RWPE1 (cell line): ENCODE measurements at places on chromosomes 12 and 14.

DNA sequence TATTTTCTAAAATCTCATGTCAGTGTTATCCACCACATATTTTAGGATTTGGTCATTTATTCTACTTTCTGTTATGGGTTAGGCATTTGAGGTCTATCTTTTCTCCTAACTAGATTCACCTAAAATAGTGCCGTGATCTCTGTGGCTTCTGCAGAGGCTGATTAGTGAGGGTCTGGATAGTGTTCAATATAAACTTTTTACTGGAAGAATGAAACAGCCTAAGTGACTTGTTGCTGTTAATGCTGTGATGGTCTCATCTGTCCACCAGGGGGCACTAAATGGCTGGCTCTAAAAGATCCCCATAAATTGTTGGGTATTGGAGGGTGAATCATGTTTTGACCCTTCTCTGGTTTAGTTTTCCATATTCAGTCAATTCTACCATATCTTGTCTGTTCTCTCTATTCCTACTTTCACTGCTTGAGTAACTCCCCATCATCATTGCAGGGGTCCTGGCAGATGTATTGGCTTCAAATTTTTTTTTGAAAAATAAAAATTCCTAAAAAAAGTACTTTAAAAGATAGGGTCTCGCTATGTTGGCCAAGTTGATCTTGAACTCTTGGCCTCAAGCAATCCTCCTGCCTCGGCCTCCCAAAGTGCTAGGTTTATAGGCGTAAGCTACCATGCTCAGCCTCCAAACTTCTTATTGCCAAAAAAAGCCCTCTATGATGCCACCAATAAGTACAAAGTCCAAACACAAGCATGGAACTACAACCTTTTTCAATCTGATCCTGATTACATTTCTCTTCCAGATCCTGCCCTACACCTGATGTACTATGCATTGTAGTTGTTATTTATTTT, 6.9 kb downstream of the PABPN1 start:
- DNase-seq = peak; percentile 76

- no peak for DNase-seq
These were observed 78.6 kb downstream of the DAAM1 start for GRCh38 chr14:59267046-59267445.

- no peak for DNase-seq
These were observed 94.7 kb downstream of the SLC41A2 start for GRCh38 chr12:104863296-104863948.

- no peak for DNase-seq
These were observed 695.5 kb upstream of the LRFN5 start for GRCh38 chr14:40911141-40911540.

DNA sequence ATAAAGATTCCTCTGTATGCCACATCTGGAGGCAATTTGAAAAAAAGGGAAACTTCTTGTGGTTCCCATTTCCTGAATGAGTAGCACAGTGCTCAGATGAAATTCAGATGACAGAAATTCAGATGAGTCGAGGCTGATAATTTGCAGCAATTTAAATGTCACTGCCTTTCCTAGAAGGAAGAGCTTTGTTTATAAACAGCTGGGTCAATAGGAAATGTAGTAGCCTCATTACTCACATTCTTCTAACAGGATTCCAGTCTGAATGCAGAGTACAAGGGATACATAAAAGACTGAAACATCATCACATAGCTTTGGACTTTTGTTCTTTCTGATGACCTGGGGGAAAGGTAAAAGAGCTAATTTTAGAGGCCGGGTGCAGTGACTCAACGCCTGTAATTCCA, 11.3 kb upstream of the DACT1 start:
- DNase-seq = no peak

- DNase-seq = no peak
These were observed 27.6 kb downstream of the EVL start for GRCh38 chr14:100092832-100093231.

GRCh38 chr12:25929142-25929541, 29.3 kb upstream of the RASSF8 start:
- DNase-seq = peak; percentile 13

DNA sequence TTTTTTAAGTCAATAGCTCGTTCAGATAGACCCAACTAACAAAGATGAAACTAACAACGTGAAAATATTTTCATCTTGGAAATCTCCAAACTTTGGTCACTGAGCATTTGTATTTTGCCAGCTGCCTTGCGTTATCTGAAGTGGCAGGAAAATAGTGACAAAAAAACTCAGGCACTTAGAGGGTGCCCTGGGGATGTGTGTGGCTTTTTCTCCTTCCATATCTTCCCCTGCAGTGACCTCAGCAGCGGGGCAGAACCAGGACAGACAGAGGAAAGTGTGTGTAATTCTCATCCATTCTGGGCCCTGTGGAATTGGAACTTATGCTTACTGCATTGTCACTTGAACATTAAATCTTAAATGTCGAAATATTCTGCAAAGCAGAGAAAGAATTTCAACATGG, 152.0 kb downstream of the BCAT1 start:
- no peak for DNase-seq

DNA sequence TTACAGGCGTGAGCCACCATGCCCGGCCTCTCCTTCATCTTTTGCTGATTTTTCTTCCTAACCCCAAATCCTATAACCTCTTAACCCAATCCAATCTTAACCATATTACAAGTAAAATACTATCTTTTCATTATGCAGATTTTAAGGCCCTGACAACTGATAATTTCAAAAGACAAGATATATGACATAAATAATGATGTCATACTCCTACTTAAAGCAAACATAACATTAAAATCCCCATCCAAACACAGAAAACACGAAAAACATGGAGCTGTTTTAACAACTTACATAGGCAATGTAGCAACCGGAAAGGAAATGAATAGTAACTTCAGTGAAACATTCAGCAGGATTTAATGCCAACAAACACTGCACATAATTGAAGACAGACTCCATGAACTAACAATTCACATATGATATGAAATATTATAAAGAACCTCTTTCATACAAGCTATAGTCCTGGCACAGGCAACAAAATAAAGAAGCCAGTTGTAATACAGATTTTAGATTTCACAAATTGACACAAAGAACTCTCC, 21.5 kb downstream of the USP44 start:
- DNase-seq = no peak

DNA sequence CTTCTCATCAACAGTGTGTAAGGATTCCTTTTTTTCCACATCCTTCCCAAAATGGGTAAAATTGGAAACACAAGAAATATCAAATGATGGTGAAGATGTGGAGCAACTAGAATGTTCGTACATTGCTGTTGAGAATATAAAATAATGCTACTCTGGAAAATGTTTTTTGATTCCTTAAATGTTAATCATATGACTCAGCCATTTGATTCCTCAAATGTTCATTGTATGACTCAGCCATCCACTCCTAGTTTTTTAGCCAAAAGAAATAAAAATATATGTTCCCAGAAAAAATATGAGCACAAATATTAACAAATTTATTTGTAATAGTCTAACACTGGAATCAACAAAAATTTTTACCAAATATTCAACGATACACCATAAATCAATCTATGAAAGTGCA, 1108.6 kb downstream of the LRFN5 start:
- DNase-seq = peak; percentile 20

DNA sequence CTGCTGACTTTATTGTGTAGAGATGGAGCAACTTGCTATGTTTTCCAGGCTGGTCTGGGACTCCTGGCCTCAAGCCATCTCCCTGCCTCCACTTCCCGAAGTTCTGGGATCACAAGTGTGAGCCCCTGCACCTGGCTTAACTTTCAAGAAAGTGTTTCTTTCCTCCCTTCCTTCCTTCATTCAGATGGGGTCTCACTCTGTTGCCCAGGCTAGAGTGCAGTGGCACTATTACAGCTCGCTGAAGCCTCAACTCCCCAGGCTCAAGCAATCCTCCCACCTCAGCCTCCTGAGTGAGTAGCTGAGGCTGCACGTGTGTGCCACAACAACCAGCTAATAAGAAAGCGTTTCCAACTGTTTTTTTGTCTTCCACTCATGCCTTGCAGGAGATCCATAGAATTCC, 185.6 kb upstream of the AMIGO2 start:
- DNase-seq = no peak

GRCh38 chr12:113997365-113997764, 31.2 kb upstream of the RBM19 start:
- DNase-seq = no peak

GRCh38 chr14:96309896-96310330, 53.2 kb downstream of the ATG2B start:
- no peak for DNase-seq

- DNase-seq = no peak
These were observed 87.9 kb downstream of the ALX1 start for GRCh38 chr12:85367936-85368335.

GRCh38 chr14:53613404-53614253, 343.0 kb downstream of the BMP4 start:
- DNase-seq = peak; percentile 53

GRCh38 chr14:76121089-76121748, 30.5 kb upstream of the GPATCH2L start:
- DNase-seq = no peak

DNA sequence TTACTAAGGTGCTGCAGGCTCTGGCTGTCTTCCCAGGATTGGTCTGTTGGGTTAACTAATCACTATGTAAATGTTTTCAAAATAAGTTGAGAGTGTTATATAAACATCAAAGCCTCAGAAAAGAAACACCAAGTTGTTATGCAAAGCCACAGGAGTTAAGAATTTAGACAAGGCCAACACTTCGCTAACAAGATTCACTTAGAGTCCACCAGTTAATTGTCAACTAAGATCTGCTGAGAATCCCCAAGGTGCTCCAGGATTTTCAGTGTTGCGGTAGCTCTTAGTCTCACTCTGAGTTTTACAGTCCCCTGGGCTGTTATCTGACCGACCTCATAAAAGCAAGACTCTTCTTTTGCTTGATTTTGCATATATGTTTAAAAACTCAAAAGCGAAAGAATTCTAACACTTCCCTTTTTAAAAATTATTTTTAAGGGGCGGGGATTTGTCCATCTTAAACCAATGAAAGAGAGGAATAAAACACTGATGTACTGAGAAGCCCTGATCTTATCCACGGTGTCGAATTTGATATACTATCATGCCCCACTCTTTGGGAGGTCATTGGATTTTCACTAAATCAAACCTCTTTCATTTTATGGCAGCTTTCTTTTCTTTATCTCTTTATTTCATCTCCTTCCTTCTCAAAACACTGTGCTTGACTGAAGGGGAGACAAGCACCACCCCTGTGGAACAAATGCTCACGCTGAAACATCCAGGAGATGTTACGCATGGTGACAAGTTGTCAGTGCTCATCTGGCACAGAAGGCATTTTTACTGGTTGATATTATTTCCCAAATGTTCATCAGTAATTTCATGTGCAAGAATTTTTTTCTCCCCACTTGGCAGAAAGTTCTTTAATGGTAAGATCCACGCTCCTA, 7.0 kb downstream of the NIN start:
- DNase-seq = no peak

GRCh38 chr14:81423504-81423903, 23.4 kb upstream of the STON2 start:
- no peak for DNase-seq

- DNase-seq = no peak
These were observed 82.4 kb downstream of the SCAF11 start for GRCh38 chr12:45907955-45908354.

DNA sequence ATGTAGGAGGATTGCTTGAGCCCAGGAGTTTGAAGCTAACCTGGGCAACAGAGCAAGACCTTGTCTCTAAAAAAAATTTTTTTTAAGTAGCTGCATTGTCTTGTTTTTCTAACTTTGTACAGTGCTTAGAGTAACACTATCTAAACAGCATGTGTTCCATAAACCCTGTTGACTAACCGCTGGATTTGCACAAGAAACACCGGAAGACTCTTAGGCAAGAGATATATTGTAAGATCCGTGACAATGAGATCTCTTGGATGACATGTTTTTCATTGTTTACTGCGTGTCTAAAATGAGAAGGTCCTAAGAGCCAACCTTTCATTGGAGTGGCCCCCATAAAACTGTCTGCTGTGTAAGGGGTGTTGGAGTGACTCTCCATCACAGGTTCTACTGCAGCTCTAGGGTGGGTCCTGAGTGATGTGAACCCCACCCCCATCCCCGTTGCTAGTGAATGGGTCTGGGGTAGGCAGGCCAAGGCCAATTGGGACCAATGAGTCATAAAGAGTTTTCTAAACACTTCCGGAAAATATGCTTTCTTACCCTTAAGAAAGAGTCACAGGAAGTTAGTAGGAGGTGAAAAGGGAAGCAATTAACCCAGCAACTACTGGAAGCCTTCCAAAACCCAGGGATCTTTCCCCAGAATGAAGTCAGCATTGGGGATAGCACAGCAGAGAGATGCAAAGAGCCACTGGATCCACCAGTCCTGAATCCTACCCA, 24.3 kb upstream of the PCNX1 start:
- peak; percentile 59 for DNase-seq

GRCh38 chr12:28066879-28067278, 94.3 kb upstream of the PTHLH start:
- no peak for DNase-seq

- DNase-seq = no peak
These were observed 1.6 kb downstream of the ARHGEF25 start for GRCh38 chr12:57612711-57613426.

DNA sequence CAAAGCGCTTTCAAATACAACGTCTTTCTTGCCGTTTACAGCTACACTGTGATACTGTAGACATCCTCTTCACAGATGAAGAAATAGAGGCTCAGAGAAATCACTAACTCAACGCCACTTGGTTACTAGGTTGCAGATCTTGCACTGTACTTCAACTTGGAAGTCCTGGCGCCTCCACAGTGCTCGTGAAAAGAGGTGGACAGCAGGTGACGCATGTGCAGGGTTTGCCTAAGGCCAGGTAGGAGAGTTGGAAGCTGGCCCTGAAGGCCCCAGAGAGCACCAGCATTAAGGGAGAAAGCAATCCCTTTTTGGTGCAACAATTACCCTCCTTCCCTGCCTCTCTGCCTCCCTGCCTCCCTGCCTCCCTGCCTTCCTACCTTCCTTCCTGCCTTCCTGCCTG, 22.8 kb upstream of the TSPAN9 start:
- no peak for DNase-seq

- no peak for DNase-seq
These were observed 21.4 kb upstream of the SEL1L start for GRCh38 chr14:81555051-81555450.

- DNase-seq = no peak
These were observed 10.4 kb downstream of the CCT2 start for GRCh38 chr12:69595689-69596088.

DNA sequence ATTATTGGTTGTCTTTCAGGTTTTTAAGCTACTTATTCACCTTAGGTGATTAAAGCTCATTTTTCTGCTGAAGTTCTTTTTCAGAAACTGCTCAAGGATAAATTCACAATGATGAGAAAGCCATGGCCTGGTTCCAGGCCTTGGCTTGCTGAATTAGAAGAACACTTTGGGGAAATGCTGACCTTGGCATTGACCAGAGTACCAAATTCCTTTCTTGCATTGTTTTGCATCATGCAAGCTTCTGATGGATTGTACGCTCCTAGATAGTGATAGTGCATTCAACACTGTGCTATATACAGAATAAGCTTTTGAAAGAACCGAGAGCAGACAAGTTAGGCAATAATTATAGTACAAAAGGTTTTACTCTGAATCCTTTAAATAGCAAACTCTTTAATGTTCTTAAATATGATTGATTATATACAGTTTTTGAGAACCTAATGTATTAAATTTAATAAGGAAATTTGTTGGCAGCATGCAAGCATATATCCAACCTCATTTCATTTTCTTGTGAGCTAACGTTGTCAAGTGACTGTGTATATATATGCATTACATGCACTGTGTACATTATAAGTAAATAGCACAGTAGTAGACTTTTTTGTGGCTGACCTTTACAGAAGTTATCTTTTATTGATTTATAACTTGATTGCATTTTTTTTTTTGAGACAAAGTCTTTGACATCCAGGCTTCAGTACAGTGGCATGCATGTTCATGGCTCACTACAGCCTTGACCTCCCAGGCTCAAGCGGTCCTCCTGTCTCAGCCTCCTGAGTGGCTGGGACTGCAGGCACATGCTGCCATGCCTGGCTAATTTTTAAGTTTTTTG, 99.2 kb downstream of the DIP2B start:
- DNase-seq = no peak
